HCT116 (cell line): ENCODE measurements at places on chromosomes 5 and 9.

GRCh38 chr5:31193591-31194467 is at the start of gene CDH6:
Gene CDH6 (plus strand): TSS chr5:31193686. CDS start chr5:31267474, 73,788 bp downstream.
- DNase-seq = no peak

DNA sequence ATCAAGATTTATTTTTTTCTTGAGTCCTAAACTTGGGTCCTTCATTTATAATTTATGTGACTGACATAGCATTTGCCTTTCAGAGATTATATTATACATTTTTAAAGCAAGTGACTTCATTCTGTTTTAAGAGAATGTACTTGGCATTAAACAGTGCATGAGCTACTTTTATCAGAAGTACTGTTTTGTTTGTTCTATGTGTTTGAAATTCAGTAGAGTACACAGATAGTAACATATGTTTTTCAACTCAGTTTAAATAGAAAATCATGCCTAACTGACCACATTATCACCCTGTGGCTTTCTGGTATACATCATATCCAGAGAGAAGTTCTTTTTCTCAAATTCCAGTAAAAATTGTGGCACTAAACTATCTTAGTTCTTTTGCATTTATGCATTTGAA is 335.3 kb upstream of the CDH18 start:
- DNase-seq = no peak

- DNase-seq = no peak
These were observed 19.7 kb downstream of the CPEB4 start for GRCh38 chr5:173907686-173908371.

GRCh38 chr5:154873791-154874331 is 15.4 kb downstream of the CNOT8 start:
- DNase-seq = no peak

GRCh38 chr5:123107343-123108244 is 18.6 kb downstream of the PRDM6 start:
- no peak for DNase-seq

DNA sequence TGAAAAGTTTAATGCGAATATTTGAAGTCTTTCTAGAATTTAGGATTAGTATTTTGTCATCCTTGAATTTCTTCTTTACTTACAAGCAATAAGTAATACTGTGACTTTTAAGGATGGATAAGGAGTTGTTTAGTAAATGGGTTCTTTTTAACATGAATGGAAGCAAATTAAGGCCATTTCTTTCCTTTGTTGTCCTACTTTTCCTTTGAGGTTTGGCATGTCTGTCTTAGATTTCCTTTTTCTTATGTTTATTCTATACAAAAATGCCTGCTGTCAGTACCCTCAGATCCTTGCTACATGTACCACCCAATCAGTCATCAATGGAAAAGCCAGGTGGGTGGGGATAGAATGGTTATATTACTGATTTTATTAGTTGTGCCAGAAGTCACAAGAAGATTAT is 10.2 kb downstream of the STX17 start:
- DNase-seq = no peak

DNA sequence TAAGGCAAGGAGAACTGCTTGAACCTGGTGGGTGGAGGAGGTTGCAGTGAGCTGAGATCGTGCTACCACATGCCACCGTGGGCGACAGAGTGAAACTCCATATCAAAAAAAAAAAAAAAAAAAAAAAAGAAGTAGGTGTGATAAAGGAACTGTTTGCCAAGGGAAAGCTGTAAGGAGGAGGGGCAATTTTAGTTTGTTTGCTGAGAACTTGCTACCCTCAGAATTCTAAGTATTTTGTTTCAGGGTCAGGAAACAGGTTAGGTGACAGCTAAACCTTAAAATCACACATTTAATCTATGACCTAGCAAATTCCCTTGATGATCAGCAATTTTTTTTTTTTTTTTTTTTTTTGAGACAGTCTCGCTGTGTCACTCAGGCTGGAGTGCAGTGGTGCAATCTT is 7.2 kb upstream of the ARRDC3 start:
- no peak for DNase-seq

DNA sequence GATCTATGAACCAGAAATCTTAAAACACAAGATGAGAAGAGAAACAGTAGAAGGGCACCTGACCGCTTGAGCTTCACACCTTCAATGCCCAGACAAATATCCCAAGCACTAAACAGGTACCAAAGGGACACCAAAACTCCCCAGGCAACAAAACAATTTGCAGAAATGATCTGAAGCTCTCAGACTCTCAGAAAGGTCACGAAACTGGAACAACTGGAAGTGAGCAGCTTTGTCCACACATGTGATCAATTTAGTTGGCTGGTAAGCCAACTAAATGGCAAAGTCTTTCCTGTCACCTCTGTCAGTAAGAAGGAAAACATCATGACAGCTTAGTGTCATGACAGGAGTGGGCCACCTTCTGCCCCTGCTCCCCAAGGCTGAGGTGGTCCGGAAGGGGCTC is 4.1 kb downstream of the IPPK start:
- no peak for DNase-seq

- DNase-seq = no peak
These were observed 127.7 kb downstream of the DIRAS2 start for GRCh38 chr9:90514877-90515276.

- no peak for DNase-seq
These were observed 15.9 kb upstream of the GPX3 start for GRCh38 chr5:151004499-151004898.

- no peak for DNase-seq
These were observed 187.1 kb upstream of the IER5L start for GRCh38 chr9:129365196-129365595.

DNA sequence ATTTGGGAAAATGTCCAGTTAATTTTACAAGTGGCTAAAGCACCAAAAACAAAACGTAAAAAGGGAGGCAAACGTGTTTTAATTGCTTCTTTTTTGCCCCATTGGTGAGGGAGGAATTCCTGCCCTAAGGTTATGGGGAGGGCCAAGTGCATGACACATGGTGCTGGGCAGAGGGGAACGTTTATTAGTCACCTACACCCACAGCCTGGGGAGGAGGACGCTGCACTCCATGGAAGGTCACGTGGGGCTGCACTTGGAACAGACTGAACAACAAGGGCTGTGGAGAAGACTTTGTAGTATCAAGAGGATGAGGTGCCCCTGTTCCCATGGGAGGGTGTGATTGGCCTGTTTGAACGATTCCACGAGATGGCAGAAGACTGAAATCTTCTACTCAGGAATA is 13.7 kb upstream of the ADAMTS16 start:
- DNase-seq = no peak

- DNase-seq = no peak
These were observed 72.5 kb downstream of the MRPS30 start for GRCh38 chr5:44881266-44881665.

GRCh38 chr9:115191667-115192066 is 73.7 kb upstream of the TNC start:
- DNase-seq = no peak

DNA sequence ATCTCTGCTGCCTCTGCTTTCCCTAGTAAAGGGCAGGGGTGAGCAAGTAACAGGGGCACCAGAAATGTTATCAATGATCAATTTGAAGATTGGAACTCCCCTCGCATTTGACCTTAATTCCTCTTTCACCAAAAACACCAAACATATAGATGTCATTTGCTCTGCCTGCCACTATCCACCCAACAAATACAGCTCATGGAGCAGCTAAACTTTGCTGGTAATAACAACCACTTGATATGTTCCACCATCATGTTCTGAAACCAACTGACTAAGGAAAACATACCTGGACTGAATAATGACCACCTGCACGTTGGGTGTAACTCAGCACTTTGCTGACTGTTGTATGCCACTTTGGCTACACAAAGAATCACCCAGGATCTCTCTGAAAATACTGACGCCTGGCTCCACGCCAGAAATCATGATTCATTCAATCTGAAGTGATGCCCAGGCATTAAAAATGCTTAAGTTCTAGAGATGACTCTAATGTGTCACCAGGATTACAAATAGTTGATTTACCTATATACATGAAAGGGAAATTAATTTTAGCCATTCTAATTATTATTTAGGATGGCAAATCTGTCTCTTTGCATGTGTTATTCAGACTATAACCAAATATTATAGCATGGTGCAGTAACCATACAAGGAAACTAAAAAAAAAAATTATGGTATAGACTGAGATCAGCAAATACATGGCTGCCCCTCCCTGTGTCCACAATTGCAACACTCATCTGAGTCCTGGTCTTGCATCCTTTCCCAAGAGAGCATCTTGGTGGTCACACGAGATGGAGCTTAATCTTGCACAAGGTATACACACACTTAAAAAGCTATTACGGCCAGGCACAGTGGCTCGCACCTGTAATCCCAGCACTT is 43.1 kb upstream of the TTC39B start:
- DNase-seq = no peak

- no peak for DNase-seq
These were observed 2.3 kb downstream of the EFNA5 start for GRCh38 chr5:107668154-107669095.
